Glomerular endothelial cell (primary cell): ENCODE measurements at places on chromosomes 6 and 20. TPM values are rescaled to one million over a fixed set of nuclear protein-coding genes. Genes with fewer than 3 reads are reported as not detected.

The TNXB gene
- total RNA-seq: 1.5 and 1.7 TPM in 2 replicates

The PNPLA1 gene
- total RNA-seq: not detected in 2 replicates

The PARD6B gene
- 0.12 and 1.1 TPM in 2 replicates for total RNA-seq

The UNC93A gene
- not detected in 2 replicates for total RNA-seq

The LY6G6D gene
- total RNA-seq: not detected in 2 replicates

The STX11 gene
- 9.3 and 16.0 TPM in 2 replicates for total RNA-seq

The ERVFRD-1 gene
- 2.5 TPM in 2 replicates for total RNA-seq

The SYS1 gene
- total RNA-seq: 19.2 and 31.1 TPM in 2 replicates

The FAM50B gene
- 6.8 and 8.3 TPM in 2 replicates for total RNA-seq

The IMPG1 gene
- total RNA-seq: not detected in 2 replicates

The RIPPLY2 gene
- total RNA-seq: not detected in 2 replicates

The DPPA5 gene
- not detected in 2 replicates for total RNA-seq

The BNIP5 gene
- total RNA-seq: not detected in 2 replicates

The PTCRA gene
- not detected in 2 replicates for total RNA-seq

The SPATS1 gene
- not detected in 2 replicates for total RNA-seq

The SNHG17 gene
- total RNA-seq: 21.1 and 38.3 TPM in 2 replicates

The ASIP gene
- total RNA-seq: not detected in 2 replicates

The F13A1 gene
- not detected in 2 replicates for total RNA-seq

GRCh38 chr6:41584668-41585205, 38.6 kb downstream of the FOXP4 start:
- no peak for DNase-seq

- DNase-seq: no peak
Measured at GRCh38 chr6:20328266-20328923, 73.3 kb upstream of the E2F3 start.

DNA sequence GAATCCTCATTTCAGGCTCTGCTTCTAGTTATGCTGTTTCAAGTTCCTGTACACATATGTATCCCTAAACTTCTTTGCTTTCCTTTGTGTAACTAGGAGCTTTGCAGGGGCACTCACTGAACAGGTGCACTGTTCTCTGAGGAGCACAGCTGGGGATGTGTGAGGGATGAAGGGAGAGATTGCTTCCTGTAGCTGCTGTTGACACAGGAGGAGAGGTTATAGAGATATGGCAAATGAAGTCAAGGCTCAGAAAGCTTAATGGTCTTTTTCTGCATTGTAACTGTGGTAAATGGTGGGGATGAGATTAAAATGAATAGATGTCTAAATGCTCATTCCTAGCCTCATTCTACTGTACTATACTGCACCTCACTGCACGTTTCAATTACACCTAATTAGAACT, 454.3 kb downstream of the BTBD3 start:
- DNase-seq: no peak

DNA sequence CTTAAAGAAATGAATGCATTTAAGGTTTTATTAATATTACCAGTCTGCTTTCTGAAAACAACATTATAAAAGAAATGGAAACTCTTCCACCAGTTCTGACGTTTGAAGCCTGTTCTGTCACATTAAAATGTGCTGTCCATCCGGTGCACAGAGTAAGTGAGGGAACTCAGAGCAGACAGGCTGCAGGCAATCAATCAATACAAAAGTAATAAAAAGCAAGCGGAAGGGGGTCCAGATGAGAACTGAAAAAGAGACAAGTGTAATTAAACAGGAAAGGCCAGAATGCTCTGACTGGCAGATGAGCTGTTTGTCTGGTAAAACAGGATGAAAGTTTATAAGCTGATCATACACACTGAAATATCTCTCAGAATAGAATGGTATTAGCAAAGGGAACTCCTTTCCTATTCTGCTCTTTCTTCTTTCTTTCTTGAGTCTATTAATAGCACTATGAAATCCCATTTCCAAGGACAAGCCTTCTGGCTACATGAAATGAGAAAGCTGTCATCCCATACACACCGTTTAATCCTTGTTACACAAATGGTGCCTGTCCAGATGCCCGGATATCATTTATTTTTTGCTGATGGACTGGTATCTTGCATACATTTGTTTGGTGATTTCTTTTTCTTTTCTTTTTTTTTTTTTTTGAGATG, 94.3 kb downstream of the RAMACL start:
- DNase-seq: no peak

DNA sequence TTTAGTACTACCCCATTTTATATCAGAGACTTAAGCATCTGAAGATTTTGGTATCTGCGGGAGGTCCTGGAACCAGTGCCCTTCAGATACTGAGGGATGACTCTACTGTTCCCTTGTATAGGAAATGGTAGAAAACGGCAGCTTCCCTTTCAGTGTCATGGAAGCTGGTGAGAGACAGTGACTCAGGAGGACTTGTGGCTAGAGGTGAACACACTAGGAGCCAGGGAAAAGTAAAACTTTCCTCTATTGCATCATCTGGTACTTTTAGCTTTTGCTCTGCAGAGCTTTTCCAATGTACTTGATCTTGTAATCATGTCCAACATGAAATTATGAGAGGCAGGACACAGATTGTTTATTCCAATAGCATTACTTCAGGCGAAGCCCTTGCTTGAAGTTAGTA, 45.0 kb downstream of the RNF144B start:
- no peak for DNase-seq

GRCh38 chr6:156917213-156917612, 140.0 kb downstream of the ARID1B start:
- DNase-seq: no peak

- no peak for DNase-seq
Measured at GRCh38 chr6:57423468-57423867, 106.0 kb downstream of the PRIM2 start.

DNA sequence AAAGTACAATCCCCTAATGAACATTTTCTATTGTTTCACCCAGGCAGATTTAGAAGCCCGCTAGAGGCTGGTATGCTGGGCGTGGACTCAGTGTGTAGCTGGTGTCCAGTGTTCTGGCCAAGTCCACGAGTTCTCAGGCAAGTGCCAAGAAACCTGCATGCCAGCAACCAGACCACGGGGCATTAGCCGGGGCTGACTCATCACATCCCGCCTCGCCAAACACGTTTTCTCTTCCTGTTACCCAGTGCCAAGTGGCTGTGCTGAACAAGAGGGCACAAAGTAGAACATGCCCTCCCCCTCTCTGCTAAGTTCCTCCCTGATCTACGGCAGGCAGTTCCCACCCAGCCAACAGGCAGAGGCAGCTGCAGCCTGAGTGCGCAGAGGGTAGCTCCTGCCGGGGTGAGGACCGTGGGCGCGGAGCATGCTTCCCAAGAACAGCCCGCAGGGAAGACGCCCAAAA, 29.6 kb downstream of the RAMACL start:
- DNase-seq: peak; percentile 96

DNA sequence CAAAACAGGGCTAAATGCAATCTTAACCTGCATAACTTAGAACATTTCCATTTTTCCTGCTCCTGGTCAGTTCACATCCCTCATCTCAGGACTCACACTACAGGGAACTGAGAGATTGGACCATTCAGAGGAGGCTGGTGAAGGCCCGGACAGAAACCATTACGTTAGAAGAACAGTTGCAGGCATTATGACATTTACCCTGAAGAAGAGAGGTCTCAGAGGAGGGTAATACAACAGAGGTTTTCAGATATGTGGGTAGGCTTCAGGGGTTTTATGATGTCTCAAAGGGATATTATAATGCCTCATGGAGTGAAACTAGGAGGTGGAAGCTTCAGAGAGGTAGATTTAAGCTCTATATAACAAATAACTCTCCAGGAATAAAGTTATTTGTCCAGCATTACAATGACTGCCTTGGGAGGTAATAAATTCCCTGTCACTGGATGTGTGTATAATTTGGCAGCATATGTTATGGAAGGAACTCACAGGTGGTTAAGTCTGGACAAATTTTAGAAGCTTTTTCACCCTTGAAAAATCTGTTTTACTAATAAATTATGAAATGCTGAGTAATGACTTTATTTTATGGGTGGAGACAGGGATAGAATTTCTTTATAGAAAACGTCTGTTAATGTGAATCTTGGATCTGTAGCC, 36.7 kb upstream of the RIPOR2 start:
- DNase-seq: no peak

DNA sequence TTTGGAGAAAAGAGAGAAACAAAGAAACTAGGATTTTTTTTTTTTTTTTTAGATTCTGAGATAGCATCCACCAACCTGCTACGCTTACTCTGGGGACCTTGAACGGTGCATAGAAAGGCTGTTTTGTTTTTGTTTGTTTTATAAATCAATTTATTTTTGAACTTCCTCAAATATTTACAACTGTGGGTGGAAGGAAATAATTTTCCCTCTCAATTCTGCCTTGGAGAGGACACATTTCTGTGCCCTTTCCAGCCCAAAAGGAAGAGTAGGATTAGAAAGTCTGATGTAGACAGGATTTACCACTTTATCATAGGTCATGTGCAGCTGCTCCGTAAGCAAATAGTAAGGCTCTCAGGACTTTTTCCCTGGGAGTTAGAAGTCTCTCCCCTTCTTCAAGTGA, 190.5 kb downstream of the NKAIN2 start:
- DNase-seq: no peak

GRCh38 chr6:30006170-30007131, 54.6 kb upstream of the POLR1H start:
- DNase-seq: no peak

GRCh38 chr6:126077810-126078776, 91.8 kb downstream of the TRMT11 start:
- DNase-seq: no peak

DNA sequence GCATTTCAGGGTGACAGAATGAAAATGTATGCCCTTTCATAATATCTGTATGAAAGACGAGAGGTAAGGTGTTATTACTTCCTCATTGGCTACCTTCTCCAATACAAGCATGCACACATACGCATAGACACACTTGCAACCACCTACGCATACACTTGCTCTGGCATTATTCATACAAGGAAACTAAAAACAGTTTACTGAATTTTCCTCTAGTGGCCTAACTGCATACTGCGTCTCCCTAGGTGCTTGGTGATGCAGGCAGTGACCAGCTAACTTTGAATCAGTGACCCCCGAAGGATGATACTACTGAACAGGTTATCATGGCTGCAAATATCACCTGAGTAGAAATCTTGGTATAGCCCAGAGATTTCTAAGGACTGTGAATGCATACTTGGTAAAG, 593.1 kb downstream of the PKHD1 start:
- no peak for DNase-seq

GRCh38 chr20:36050436-36051317, 82.3 kb downstream of the CNBD2 start:
- DNase-seq: no peak

GRCh38 chr6:7642791-7643190, 52.8 kb downstream of the SNRNP48 start:
- DNase-seq: no peak

DNA sequence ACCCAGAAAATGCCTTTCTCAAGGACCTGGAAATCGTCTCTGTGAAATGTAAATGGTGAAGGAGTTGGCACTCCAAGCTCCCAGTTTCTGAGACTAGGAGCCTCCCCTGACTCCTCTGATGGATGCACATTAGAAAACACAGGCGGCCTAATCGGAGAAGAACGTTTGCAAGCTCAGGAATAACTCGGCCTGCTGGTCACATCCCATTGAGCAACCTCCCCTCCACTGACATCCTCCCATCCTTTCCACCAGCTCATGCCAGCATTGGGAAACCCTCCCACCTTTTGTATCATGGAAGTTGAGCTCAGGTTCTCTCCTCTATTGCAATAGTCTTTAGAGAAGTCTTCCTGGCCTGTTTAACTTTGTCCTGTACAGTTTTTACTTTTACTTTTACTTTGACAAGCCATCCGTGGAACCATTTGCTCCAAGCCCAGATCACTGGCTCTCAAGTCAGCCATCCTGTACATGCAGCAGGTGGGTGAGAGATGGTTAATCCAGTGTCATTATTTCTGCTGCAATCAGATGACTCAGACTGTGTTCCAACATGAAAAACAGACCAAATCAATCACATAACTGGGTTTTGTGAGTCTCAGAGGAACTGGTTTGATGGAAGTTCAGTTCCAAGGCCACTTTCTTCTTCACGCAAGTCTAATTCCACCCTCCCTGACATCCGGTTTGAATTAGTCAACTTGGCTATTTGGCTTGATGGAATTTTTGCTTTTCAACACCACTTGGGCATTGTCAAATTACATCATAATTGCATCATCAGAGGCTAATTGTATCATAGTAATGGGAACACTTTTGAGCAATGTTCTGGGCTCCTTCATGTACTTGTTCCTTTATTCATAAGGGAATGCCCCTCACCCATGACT, 619.4 kb upstream of the CDH4 start:
- no peak for DNase-seq

GRCh38 chr6:17705428-17705777, 1.3 kb downstream of the NUP153 start:
- DNase-seq: no peak

DNA sequence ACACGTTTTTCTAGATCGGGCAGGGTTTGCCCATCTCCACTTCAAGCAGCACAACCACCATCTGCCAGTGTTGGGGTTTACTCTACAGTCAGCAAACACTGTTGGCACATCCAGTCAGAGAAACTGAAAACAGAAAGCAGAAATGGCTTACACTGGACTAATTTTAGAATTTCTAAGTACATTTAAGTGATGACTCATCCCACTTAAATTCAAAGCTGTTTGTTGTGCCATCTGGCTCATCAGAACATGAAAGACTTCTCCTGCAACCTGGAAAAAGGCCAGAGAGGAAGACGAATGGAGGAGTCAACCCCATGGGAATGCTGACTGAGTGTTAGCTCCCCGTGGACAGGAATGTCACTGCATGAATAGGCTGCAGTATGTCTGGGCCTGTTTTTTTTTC, 21.8 kb downstream of the FAM209B start:
- DNase-seq: peak; percentile 93

DNA sequence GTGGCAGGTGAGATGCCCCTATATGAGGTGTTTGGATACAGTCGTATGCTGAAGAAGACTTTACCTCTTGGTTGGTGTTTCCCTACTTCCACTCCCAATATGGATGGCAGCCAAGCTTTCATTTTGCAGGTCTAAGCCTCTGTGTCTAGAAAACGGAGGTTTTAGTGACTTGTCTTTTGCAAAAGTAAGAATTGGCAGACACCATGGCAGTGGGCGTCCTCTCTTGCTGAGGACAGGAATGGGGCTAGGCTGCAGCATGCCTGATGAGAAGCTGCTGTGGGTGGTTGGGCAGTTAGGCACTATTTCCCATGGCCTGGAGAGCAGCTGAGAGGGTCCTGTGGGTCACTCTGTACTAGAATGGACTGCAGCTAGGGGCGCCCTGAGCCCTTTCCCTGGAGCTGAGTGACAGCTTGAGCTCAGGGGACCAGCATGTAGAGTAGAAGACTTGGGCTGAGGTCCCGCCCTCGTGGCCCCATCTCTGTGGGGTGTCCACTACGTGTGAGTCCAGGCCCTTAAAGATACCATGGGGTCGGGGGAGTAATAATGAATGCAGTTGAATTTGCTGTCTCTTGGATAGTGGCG, 127.4 kb downstream of the CDH26 start:
- DNase-seq: no peak

GRCh38 chr20:61797200-61797599, 268.5 kb downstream of the TAF4 start:
- DNase-seq: no peak

- DNase-seq: no peak
Measured at GRCh38 chr6:165987483-165988301, 180.0 kb downstream of the TBXT start.

- no peak for DNase-seq
Measured at GRCh38 chr20:4549711-4550259, 171.9 kb upstream of the PRND start.
